Cortex of kidney (tissue), 1 donor: ENCODE measurements at places on chromosomes 2 and 18.

- DNase-seq = no peak
These were observed 2.1 kb downstream of the TMEM247 start for GRCh38 chr2:46481198-46482193.

DNA sequence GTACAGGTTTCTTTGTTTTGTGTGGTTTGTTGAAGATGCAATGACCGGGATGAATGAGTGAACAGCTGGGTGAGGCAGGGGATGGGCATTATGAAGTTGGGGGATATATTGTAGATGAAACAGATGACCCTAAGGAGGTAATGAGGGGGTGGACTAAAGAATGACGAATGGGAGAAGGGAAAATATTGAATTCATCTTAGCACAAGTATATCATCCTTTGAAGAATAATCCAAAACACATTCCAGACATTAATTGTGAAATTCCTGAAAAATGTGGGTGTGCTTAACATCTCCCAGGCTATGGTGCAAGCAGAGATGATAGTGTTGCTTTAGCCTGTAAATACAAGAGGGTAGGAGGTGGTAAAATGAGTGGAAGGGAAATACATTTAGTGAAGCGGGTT, 5.8 kb downstream of the CRIM1 start:
- DNase-seq = no peak

GRCh38 chr18:62198259-62198658, 11.2 kb downstream of the RELCH start:
- no peak for DNase-seq

DNA sequence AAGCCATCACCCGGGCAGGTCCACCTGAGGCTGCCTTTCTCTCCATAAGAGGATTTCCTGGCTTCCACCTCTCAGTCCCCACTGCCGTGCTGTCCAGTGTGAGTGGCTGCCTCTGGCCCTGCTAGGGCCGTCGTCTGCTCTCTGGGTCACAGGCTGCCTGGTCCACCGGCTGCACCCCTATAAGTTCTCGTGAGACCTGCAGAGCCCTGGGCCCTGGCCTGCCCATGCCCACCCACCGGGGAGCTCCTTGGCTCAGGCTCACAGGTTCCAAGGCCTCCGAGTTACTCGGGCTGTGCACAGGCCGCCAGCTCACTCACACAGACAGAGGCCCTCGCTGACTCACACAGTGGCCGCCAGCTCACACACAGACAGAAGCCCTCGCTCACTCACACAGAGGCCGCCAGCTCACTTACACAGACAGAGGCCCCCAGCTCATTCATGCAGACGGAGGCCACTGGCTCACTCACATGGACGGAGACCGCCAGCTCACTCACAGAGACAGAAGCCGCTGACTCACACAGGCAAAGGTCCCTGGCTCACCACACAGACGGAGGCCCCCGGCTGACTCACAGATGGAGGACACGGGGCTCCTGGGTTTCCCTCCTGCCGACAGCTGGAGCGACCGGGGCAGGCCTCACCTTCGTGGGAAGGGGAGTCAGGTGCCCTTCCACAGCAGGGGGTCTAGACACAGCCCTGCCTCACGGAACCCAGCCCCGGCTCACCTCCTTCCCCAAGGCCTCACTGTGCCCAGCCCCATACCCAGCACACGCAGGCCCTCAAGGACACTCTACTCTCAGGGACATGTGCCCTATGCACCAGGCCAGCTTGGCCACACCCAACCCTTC, 334.1 kb upstream of the MYT1L start:
- no peak for DNase-seq

GRCh38 chr2:205199165-205199850, 483.0 kb upstream of the NRP2 start:
- DNase-seq = no peak

GRCh38 chr18:67919316-67919715, 402.8 kb upstream of the DSEL start:
- DNase-seq = no peak

- DNase-seq = no peak
These were observed 210.5 kb downstream of the HDAC4 start for GRCh38 chr2:239190361-239190760.

GRCh38 chr2:30456106-30456505, 9.1 kb downstream of the LCLAT1 start:
- no peak for DNase-seq
